ENCODE measurements at places on chromosomes 13 and 19.
A peak's percentile ranks its signal among the peaks of the same experiment; 100 is the strongest.

DNA sequence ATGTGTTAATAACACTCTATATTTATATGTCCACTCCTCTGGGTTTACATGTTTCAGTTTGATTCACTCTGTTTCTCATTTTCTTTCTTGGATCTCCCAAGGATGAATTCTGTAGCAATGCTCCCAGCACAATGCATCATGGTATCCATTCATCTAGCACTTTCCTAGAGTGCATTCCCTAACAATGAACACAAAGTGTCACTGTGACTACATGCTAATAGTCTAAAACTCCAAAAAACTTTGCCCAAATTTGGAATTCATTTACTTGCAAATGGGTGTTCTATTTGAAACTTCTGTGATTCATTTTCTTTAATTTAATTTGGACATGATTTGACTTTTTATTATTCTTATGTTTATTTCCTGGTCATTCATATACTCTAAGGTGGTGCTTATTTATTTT is 286.3 kb downstream of the POU4F1 start:
- DNase-seq = no peak

- no peak for DNase-seq
Observed at GRCh38 chr19:34075661-34076091, 96.6 kb upstream of the LSM14A start.

GRCh38 chr13:44451126-44451525 is 77.5 kb downstream of the SERP2 start:
- no peak for DNase-seq

DNA sequence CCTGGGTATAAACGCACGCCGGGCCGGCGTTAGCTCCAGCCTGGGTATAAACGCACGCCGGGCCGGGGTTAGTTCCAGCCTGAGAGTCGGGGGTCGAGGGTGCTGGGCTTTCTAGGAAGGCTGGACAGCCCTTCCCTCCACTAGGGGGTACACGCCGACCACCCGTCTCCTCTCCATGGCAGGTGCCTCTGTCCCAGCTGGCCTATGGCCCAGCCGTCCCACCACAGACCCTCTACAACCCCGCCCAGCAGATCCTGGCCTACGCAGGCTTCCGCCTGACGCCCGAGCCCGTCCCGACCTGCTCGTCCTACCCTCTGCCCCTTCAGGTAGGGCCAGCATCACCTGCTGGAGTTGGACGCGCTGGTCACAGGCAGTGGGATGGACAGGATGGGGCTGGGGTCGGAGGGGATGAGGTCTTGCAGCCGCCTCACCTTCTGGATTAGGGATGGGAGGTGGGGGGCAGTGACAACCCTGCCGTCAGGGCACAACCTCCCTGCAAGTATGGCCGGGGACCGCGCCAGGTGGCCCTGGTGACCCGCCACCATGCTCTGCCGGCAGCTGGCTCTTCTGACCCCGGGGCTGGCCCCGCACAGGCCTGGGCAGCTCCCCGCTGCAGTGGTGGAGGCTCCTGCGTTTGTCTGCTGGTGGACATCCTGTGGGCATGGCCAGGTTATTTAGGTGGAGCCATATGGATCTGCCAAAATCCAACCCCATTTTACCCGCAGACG is 45.8 kb downstream of the TMEM255B start:
- no peak for DNase-seq

GRCh38 chr19:10226376-10227025 is 4.6 kb downstream of the S1PR2 start:
- DNase-seq = peak; percentile 89

DNA sequence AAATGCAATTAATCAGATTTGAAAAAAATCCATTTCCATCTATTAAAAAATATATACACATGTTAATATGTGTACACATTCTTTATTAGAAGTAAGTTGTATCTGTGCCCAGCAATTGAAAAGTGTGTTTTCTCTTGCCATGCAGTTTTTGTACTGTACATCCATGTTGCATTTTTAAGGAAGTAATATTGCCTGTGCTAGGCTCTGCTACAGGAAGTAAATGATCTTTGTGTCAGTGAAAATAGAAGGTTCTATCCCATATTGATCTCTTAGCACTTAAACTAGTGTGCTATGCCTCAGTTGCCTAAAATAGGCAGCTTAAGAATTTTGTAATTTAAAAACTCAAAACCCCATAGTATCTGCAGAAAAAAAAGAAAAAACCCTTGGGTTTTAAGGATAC is 122.5 kb downstream of the CDK8 start:
- DNase-seq = no peak

DNA sequence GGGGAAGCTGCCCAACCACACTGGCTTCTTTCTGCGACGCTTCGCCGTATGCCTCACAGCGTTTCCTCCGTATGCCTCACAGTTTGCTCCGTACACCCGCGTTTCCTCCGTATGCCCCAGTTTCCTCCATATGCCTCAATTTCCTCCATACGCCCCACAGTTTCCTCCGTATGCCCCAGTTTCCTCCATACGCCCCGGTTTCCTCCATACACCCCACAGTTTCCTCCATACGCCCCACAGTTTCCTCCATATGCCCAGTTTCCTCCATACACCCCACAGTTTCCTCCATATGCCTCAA is 22.6 kb downstream of the GAS6 start:
- DNase-seq = no peak

DNA sequence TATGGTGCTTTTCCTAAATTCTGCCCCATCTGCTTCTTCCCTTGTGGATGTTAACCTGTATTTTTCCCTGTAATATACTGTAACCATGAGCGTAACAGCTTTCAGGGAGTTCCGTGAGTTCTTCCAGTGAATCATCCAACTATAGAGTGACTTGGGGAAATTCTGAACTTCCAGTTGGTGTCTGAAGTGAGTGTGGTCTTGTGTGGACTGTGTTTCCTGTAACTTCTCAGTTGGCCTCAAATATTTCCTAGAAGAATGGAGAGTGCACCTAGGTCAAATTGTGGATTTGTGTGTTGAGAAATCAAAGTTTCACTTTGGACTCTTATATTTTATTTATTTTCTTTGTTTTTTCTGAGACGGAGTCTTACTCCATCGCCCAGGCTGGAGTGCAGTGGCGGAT is 11.0 kb upstream of the ZNF766 start:
- DNase-seq = no peak

DNA sequence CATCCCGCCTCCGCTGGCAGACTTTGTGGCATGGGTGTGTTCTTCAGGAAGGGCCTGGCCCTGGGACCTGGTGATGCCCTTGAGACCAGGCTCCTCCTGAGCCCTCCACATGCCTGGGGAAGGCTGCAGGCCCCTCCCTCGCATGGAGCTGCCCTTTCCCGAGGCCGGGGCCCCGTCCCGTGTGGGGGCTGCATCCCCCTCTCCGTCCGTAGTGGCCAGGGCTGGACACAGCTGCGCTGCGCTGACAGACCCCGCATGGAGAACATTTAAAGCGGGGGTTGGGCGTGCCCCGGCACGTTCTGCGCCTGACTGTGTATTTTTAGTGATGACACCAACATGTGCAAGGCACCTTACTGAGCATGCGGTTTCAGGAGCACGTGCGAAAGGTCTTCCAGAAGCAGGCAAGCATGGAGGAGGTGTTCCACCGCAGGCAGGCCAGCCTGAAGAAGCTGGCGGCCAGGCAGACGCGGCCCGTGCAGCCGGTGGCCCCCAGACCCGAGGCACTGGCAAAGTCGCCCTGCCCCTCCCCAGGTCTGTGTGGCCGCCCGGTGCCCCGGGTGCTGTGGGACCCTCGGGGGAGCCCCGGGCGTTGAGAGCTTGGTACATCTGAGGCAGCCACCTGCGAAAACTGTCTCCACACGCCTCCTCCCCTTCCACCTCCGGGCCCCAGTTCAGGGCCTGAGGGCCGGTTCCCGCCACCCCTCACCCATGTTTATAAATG is 28.8 kb upstream of the F7 start:
- no peak for DNase-seq

DNA sequence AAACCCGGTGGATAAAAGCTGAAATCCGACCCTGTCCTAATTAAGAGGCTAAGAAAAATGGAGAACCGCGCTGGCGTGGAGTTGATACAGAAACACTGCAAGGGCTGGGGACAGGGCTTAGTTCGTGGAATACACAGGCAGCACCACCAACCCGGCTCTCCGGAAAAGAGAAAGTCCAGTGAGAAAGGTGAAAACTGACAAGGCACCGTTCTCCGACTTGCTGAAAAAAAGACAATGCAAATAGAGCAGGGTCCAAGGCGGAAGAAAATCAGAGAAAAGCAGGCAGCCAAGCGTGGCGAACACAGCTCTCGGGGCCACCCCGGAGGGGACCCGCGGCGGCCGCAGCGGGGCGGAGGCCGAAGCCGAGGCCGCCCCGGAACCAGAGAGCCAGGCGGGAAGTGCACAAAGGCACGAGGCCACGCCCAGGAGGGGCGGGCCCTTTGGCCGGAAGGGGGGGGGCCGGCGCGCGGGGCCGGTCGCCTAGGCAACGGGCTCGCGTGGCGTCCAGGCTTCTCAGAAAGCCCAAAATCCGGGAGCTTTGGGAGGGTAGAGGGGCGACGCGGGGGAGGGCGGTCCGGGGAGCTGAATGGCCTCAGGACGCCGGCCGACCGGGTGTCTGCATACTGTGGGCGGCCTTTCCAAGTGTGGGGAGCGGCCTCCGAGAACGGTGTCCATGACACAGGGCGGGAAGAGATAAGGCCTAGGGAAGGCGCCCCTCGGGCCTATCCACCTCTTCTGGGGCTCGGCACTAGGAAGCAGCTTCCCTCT is 1.2 kb upstream of the ING1 start:
- DNase-seq = peak; percentile 53

- DNase-seq = peak; percentile 50
Observed at GRCh38 chr13:47039106-47039505, 142.3 kb upstream of the HTR2A start.

- no peak for DNase-seq
Observed at GRCh38 chr13:40024204-40024966, 368.9 kb downstream of the COG6 start.

- no peak for DNase-seq
Observed at GRCh38 chr19:55563261-55563690, 17.4 kb downstream of the ZNF579 start.

GRCh38 chr19:11322269-11323024 is 17.0 kb downstream of the RAB3D start:
- no peak for DNase-seq

- DNase-seq = no peak
Observed at GRCh38 chr19:19866611-19867248, 1.0 kb downstream of the ZNF253 start.

- DNase-seq = no peak
Observed at GRCh38 chr19:30207357-30207756, 164.8 kb upstream of the ZNF536 start.

Data from AG04450 (cell line).